ENCODE measurements at places on chromosomes 6 and 20.

GRCh38 chr6:116611056-116611455 is 5.2 kb upstream of the RSPH4A start:
- no peak for DNase-seq

- DNase-seq: no peak
Observed at GRCh38 chr6:65229825-65230224, 477.2 kb downstream of the EYS start.

- no peak for DNase-seq
Observed at GRCh38 chr6:162922563-162923166, 194.9 kb downstream of the PACRG start.

DNA sequence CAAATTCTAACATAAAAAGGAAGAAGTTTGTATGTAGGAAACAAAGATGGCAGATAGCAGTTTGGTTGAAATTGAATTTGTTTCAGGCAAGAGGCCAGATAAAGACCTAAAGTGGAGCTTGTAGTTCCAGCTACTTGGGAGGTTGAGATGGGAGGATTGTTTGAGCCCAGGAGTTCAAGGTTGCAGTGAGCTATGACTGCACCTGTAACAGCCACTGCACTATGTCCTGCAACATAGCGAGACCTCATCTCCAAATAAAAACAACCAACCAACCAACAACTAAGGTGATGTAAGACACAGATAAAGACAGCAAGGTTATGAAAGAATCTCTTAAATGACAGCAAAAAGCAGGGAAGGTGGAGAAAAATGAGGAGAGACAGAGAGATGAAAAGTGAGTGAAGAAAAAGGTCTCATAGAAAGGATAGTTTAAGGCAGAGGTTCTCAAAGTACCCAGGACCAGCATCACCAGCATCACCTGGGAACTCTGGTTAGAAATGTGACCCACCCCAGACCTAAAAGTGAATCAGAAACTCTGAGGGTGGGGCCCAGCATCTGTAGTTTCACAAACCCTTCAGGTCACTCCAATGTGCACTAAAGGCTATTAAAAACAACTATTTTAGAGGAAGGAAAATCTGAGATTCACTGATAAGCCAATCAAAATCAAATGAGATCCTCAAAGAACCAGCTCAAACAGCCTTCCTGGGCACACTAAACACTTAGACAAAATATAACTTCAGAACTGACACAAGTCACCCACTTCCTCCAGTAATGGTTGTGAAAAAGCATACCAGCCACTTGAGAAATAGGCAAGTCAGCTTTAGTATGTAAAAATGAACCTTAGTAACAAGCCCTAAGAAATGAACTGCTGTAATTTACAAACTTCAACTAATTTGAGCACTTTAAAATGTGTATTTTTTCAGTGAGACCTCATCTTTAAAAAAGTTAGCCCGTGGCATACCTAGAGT is 57.6 kb downstream of the FAM184A start:
- no peak for DNase-seq

- DNase-seq: no peak
Observed at GRCh38 chr6:38476888-38477287, 162.8 kb downstream of the BTBD9 start.

- no peak for DNase-seq
Observed at GRCh38 chr20:13355411-13355810, 134.3 kb downstream of the ISM1 start.

GRCh38 chr6:150697515-150697914 is 97.8 kb downstream of the PLEKHG1 start:
- DNase-seq: no peak

- peak; percentile 93 for DNase-seq
Observed at GRCh38 chr6:163180874-163181541, 233.5 kb upstream of the QKI start.

- no peak for DNase-seq
Observed at GRCh38 chr6:121090492-121090891, 243.8 kb downstream of the TBC1D32 start.

- DNase-seq: no peak
Observed at GRCh38 chr20:10721976-10722375, 48.2 kb upstream of the JAG1 start.

DNA sequence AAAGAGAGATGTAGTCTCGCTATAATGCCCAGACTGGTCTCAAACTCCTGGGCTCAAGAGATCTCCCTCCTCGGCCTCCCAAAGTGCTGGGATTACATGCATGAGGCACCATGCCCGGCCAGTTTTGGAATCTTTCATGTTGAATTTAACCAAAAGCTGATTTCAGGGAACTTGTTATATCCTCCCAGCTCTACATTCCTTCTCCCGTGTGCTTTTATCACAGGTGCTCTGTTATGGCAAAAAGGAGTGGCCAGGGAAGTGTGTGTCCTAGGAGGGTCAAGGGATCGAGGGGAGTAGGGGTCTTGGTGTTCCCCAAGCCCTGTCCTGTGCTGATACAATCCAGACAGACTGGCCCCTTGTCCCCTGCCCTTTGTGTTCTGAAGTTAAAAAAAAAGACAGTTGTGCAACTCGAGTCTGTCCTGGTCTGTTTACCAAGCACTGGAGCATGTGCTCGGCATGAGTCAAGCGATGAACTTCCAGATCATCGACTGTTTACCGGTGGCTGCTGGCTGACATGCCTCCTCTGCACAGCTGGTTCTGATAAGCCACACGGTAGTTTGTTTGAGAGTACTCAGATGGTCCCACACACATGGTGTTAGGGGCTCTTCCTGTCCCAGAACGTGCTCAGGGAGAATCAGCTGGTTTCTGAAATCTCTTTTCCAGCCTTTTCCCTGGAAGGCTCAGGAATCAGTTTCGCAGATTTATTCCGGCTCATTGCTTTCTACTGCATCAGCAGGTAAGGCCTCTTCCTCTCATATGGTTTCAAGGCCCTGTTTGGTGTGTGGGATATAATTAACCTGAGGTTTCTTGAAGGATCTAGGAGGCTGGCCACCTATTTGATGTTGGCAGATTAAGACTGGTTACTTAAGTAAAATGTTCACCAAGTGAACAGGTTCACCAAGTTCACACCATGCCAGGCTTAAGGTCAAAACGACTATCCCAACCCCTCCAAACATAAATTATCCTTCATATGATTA is 52.6 kb upstream of the NAA20 start:
- no peak for DNase-seq

DNA sequence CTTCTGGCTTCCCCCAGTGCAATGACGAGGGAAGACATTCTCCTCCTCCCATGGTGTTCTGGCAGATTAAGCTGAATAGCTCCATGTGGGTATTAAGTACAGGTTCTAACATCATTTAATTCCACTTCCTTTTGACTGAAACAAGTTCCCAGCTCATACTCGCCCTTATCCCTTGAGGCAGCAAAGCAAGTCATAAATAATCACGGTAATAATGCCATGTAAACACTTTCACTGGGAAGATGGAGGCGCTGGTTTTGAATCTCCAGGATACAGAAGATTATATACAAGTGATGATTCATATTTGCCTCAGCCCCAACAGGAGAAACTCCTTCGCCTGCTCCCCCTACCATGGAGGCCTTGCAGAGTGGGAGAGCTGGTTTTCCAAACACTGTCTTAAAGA is 141.3 kb downstream of the PXDC1 start:
- no peak for DNase-seq

- DNase-seq: no peak
Observed at GRCh38 chr6:143970456-143971218, 37.4 kb downstream of the PLAGL1 start.

- DNase-seq: no peak
Observed at GRCh38 chr6:116369540-116369939, 1.2 kb upstream of the DSE start.

DNA sequence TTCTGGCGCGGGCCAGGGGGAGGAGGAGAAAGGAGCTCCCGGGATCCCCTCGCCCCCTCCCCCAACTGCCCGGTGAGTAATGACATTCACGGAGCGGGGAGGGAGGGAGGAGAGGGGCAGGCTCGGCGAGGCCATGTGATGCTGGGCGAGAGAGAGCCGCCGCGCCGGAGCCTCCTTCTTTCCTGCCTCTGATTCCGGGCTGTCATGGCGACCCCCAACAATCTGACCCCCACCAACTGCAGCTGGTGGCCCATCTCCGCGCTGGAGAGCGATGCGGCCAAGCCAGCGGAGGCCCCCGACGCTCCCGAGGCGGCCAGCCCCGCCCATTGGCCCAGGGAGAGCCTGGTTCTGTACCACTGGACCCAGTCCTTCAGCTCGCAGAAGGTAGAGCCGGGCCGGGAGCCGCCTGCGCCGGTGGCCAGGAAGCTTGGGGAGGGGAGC is at the start of gene GDAP1L1:
Gene GDAP1L1, plus strand, starts transcription at position 178 of the 441 bp plus-strand sequence. Its CDS starts 27 bp downstream, at position 205.
- peak; percentile 76 for DNase-seq

- no peak for DNase-seq
Observed at GRCh38 chr20:19269737-19270340, 57.4 kb downstream of the SLC24A3 start.

GRCh38 chr6:95321126-95321525 is 256.2 kb upstream of the MANEA start:
- no peak for DNase-seq

- no peak for DNase-seq
Observed at GRCh38 chr6:100673641-100674040, 207.5 kb downstream of the ASCC3 start.

DNA sequence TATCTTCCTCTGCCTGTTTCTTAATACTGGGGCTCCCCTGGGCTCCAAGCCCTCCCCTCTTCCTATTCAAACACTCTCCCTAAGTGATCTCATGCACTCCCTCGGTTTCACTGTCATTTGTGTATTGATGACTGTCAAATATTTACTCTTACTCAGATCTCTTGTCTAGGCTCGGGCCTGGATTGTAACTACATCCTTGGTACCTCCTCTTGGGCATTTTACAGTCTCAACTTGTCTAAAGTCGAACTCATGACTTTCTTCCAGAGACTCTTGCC is 189.4 kb upstream of the PRDM1 start:
- DNase-seq: no peak

- no peak for DNase-seq
Observed at GRCh38 chr20:63957690-63958441, 1.6 kb upstream of the UCKL1 start.

DNA sequence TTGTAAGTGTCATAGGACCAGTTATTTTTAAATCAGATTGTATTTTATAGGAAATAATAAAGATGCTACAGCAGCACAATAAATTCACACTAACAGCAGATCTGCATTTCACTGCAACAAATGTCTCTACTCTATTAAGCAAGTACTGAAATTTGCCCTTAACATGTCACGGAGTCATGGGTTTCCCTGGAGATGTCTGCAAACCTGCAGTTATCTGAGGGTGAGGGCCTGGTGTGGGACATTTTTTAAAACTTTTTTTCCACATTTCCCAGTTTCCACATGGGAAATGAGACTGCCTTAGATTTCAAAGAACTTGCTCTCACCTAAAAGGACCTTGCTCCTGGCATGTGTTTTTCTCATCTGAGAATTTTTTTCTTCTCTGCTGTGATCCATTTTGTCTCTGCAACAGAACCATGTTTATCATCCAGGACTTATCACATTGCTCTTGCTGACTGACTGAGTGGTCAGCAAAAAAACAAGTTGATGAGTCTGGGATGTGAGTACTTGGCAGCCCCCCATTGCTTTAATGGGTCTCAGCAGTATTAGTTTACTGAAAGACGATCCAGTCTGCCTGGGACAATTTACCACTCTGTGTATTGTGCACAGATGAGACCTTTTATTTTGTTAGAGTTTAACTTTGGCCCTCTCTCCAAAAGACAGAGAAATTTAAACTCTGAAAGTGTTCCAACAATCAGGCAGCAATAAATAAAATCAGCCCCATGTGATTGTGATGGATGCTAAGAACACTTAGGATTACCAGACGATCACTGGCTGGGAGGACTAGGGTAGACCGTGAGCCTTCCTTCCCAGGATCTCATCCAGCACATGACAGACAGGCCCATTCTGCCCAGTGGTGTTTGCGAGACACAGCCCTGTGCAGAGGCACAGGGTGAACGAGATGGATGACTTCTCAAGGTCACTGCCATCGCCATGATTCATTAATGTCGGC is 268.8 kb downstream of the BTBD9 start:
- DNase-seq: no peak

DNA sequence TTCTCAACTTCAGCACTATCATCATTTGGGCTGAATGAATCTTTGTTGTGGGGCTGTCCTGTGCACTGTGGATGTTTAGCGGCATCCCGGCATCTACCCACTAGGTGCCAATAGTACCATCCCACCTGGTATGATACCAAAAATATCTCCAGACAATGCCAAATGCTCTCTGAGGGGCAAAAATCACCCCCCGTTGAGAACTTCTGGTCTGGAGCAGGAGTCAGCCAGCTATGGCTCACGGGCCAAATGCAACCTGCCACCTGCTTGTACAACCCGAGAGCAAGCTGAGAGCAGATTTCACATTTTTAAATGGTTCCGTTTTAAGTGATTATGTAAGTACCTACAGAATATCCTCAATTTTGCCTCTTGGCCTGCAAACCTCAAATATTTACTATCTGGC is 26.8 kb downstream of the KCNB1 start:
- no peak for DNase-seq

- DNase-seq: no peak
Observed at GRCh38 chr20:13105039-13105438, 96.3 kb downstream of the SPTLC3 start.

GRCh38 chr6:49980898-49981297 is 11.5 kb upstream of the DEFB113 start:
- DNase-seq: no peak

GRCh38 chr20:60395991-60396390 is 437.8 kb downstream of the CDH26 start:
- no peak for DNase-seq

GRCh38 chr6:40322336-40322735 is 264.8 kb downstream of the LRFN2 start:
- no peak for DNase-seq

Data from substantia nigra (tissue), 51 donors.